ENCODE measurements at places on chromosomes 1 and 21.

DNA sequence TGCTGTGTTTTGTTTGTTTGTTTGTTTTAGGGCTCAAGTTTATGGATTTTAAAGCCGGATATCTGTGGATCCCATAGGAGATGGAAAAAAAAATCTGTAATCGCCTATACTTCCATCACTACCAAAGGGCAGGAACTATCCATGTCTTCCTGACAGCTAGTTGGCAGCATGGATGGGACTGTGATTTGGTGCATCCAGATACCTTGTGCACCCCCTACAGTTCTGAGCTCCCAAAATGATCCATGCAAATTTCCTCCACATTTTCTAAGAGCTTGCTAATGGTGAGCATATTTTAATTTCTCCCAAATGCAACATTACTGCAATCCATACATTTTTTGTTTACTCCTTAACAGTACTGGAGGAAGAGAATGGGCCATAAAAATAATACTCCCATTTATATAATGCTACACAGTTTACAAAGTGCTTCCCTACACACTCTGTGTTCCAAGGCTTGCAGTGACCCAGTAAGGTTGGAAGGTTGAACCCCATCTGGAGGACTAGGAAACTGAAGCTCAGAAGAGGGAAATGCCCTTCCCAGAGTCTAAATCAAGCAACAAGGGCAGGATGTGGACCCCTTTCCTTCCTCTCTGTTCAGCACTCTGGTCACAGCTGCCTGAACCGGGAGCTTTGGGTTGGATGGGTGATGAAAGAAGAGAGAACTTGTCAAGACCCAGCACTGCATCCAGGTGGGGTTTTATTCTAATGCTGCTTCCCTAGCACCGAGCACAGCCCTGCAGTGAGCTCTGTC lies 48.0 kb downstream of the CAPN8 start:
- no peak for DNase-seq

GRCh38 chr1:216723274-216723780 lies at the start of gene ESRRG:
Gene ESRRG (minus strand): TSS chr1:216723429. CDS start chr1:216723299, 130 bp downstream.
- no peak for DNase-seq

- no peak for DNase-seq
Observed at GRCh38 chr21:15182731-15183130, 117.9 kb upstream of the NRIP1 start.

DNA sequence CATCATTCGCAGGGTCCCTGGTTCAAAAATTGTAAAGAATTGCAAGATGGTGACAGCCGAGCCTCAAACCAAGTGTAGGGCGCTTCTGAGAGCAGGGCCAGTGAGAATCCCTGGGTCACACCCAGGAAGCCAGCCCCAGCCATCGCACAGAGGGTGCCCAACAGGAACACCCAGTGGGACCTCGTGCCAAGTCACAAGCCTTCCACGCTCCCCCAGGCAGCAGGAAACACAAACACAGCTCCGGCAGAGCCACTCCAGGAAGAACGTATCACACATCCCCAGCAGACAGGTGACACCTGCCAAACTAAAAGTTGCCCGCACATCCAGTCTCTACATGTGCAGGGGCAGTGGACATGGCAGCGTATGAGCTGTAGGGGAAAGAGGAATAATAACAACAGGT lies 20.2 kb downstream of the DHRS3 start:
- DNase-seq = no peak

GRCh38 chr1:22542886-22543285 lies 20.4 kb upstream of the EPHA8 start:
- no peak for DNase-seq

- no peak for DNase-seq
Observed at GRCh38 chr1:226684026-226684425, 55.1 kb downstream of the ITPKB start.

DNA sequence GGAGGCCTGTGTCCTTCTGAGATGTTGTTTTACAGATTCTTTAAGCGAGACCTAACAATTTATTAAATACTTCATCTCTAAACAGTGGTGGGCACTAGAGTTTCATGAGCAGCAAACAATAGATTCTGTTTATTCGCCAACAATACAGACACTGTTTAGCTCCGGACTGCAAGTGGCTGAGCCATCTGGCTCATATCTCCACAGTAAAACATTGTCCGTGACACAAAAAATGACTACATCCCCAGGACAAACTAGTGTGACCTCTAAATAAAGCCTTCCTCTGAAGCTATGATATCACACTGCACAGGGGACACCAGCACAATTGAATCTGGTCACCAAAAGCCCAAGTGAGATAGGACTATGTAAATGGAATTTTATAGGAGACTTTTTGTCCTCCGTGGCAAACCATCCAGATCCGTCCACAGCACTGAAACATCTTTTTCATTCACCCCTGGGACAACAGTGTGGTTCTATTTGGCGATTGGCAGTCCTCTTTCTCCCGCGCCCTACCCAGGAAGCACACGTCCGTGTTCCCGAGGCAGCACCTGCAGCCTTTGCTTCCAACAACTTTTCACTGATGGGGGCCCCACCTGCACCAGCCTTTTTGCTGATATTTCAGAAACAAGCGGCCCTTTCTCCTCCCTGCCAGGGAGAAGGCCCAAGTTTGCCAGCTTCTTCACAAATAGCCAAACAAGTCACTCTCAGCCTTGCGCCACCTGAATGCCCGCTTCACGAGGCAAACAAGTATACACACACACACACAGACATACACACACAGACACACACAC lies 47.4 kb downstream of the OLIG1 start:
- no peak for DNase-seq

- peak; percentile 78 for DNase-seq
Observed at GRCh38 chr1:212234431-212235395, 50.5 kb upstream of the PPP2R5A start.

DNA sequence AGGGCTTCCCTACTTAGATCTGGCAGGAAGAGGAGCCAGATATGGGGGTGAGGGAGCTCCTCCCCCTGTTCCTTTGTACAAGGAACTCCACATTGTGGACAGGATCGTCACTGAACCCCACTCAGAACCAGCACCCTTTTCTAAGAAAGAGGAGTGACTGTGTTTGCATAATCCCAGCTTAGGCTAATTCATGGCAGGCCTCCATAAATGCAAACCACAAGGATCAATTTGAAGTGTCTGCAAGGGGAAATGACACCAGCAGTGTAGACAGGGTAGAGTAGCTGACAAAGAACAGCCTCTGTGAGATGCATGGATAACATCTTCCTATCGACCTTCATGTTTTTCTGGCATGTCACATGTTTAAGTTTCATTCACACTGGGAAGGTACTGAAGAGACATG lies 11.7 kb downstream of the MX1 start:
- DNase-seq = no peak

DNA sequence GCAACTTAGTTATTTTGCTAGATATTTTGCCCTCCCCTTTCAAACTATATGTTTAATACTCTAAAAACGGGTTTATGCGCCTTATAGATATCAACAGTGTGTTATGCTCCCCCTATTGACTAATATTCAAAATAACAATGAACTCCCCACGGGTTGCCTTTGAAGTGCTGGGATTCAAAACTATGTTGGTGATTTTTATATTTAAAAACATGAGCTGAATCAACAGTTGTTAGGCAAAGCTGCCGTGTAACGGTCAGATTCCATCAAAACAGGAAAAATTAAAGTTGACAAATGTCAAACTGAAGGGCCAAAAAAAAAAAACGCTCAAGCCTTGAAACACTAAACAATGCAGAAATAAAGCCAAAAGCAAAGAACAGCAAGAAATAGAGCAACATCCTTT lies 2.5 kb downstream of the TGFBR3 start:
- no peak for DNase-seq

GRCh38 chr1:115757326-115757725 lies 11.2 kb downstream of the CASQ2 start:
- no peak for DNase-seq

- no peak for DNase-seq
Observed at GRCh38 chr1:170765279-170765678, 101.3 kb downstream of the PRRX1 start.

GRCh38 chr1:93221913-93222312 lies 41.4 kb downstream of the CCDC18 start:
- no peak for DNase-seq

DNA sequence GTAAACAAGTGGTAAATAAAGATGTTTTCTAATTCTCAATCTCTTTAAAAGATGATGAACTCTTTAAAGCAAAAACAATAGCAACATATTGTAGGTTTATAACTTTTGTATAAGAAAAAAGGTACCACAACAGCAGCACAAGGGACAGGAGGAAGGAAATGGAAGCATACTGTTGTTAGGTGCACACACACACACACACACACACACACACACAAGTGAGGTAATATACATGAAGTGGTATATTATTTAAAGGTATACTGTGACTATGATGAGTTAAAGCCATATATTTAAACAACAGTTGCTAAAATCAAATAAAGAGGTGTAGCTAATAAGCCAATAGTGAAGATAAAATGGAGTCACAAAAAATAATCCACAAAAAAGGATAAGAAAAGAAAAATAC lies 20.0 kb downstream of the PPP1R15B start:
- DNase-seq = no peak

- DNase-seq = no peak
Observed at GRCh38 chr1:6991266-6991665, 206.0 kb downstream of the CAMTA1 start.

- no peak for DNase-seq
Observed at GRCh38 chr1:217861658-217862057, 230.5 kb downstream of the SPATA17 start.

DNA sequence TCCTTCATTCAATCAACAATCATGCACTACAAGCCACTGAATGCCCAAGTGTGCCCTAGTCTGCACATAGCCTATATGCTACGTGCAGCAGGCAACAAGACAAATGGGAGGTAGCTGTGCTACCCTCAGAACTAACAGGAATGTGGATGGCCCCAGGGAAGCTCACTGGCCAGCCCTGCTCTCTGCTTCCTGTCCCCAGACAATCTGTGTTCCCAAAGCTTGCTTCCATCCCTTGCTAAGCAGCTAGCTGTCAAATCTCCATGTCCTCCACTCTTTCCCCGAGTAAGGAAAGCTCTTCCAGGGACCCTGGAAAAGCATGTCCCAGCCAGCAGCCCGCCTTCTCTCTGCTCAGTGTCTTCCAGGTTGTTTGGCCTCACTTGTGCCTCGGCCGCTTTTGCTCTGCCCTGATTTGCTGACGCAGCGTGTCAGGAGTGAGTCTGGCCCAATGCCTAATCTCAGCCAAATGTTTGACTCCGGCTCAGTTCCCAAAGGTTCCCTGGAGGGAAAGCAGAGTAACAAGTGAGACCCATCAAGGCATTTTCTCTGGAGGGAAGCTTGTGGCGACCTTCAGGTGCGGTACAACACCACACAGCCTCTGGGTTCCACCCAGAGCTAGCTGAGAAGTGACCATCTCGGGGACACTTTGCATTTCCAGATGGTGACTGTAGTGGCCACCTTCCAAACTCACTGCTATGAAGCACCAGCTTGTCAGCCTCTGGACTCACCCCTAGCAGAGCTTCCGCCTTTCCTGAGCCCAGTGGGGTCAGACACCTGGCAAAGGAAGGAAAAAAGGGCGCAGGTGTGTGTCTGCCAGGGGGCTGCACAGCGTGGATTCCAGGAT lies 243.4 kb downstream of the RHOU start:
- no peak for DNase-seq

- peak; percentile 53 for DNase-seq
Observed at GRCh38 chr1:89980605-89981004, 14.3 kb upstream of the ZNF326 start.

DNA sequence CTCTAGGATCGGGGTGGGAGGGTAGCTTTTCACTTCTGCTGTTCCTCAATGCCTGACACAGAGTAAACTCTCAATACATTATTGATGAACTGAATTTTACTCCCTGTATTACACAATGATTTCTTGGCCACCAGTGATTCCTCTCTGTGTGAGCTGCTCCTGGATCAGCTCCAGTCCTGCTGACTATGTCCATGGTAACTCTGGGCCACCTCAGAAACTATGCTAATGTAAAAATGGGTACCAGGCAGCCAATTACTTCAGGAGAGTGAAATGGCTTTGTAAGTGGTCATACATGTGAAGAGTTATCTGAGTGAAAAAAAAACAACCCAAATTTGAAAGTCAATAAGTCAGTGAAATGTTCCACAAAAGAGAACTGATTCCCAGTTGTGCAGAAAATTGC lies 311.0 kb downstream of the KCNH1 start:
- no peak for DNase-seq

DNA sequence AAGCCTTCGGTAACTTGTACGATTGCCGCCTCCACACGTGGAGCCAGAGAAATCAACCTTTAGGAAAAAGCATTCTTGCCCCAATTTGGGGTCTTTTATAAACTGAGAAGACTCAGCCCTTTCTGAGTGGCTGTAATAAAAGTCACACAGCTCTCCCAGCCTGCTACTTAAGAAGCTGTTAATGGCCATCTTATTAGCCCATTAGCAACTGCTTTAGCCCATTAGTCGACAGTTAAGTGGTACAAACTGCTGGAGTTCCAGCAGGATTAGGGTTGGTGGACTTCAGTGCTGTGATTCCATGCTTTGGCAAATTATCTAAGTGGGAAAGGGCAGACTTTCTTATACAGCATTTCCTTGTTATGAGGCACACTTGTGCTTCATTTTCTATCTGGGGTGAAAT lies 461.3 kb downstream of the RPS6KC1 start:
- no peak for DNase-seq

- DNase-seq = peak; percentile 87
Observed at GRCh38 chr21:45306832-45307571, 19.3 kb upstream of the POFUT2 start.

GRCh38 chr1:81452693-81453366 lies 347.9 kb upstream of the ADGRL2 start:
- no peak for DNase-seq

GRCh38 chr1:198435056-198435455 lies 105.4 kb downstream of the ATP6V1G3 start:
- DNase-seq = no peak

- no peak for DNase-seq
Observed at GRCh38 chr1:243213045-243213787, 41.9 kb downstream of the CEP170 start.

- DNase-seq = no peak
Observed at GRCh38 chr1:4022715-4023114, 122.6 kb upstream of the C1orf174 start.

DNA sequence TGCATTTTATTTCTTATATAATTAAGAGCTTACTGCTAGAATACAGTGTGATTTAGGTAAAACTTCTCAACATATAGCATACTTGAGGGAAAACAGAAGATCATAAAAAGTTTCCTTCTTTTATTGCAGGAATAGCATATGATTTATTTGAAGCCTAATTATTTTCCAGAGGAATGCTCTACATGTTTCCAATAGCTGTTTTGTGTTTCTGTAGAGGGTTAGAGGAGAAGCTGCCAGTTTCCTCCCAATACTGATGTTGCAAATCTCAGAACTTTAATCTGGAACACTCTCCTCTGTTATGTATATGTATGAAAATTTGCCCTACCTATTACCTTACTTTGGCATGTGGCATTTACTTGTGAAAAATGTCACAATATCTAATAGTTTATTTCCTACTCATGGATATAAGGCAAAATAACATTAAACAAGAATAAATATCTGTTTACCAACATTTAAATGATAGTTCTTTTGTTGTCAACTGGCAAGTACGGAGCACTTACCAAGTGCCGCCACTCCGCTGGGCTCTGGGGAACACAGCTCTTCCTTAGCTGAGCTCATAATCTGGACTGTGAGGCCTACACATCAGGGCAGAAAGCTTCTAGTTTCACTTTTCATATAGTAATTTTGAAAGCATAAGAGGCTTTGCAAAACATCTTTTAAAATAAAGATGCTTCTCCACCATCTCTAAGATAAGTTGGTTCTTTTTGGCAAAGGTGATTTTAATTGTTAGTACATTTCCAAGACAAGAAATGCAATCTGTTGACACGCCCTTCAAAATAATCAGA lies 239.8 kb upstream of the C1orf105 start:
- DNase-seq = no peak

GRCh38 chr1:40155910-40156309 lies 5.3 kb upstream of the RLF start:
- no peak for DNase-seq

- DNase-seq = no peak
Observed at GRCh38 chr21:44071359-44072104, 35.7 kb upstream of the PWP2 start.

Data from brain pericyte (primary cell).